Kidney tubule cell (primary cell): ENCODE measurements at places on chromosomes 3 and 15.
A peak's percentile ranks its signal among the peaks of the same experiment; 100 is the strongest.

GRCh38 chr3:153354641-153355040 lies 192.6 kb downstream of the RAP2B start:
- no peak for DNase-seq

GRCh38 chr3:55802816-55803215 lies 315.7 kb upstream of the WNT5A start:
- no peak for DNase-seq

DNA sequence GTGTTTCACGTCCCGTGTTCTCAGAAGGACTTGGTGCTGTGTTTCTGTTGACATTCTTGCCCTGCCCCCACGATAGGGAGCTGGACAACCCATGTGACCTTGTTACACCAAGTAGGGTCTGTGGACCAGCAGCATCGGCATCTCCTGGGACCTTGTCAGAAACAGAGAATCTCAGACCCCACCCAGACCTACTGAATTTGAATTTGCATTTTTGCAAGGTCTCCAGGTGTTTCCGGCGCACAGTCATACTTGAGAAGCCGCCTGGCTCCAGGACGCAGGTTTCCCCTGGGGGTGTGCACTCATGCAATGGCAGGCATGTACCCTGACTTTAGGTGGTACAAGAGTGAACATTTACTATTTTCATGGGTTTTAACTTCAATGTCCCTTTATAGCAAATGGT lies 117.9 kb downstream of the TLE3 start:
- no peak for DNase-seq

- no peak for DNase-seq
Measured at GRCh38 chr3:195440379-195440778, 2.4 kb downstream of the ACAP2 start.

GRCh38 chr15:100572362-100572983 lies 29.5 kb downstream of the LINS1 start:
- no peak for DNase-seq

DNA sequence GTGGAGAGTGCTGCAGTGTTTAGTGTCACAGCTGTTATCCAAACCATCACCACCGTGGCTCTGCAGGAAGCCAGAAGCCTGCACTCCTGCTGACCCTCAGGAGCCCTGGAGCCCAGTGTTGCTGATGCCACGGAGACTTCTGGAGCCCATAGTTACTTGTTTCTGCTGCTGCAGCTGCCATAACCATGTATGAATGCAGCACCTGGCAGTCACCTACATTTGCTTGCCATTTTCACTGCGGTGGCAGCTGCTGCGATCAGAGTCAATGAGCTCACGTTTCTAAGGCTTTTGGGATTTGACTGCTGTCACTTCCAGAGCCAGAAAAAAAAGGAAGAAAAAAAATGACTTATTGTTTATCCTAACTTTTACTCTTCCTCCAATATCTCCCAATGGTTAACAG lies 299.2 kb upstream of the THRB start:
- no peak for DNase-seq

DNA sequence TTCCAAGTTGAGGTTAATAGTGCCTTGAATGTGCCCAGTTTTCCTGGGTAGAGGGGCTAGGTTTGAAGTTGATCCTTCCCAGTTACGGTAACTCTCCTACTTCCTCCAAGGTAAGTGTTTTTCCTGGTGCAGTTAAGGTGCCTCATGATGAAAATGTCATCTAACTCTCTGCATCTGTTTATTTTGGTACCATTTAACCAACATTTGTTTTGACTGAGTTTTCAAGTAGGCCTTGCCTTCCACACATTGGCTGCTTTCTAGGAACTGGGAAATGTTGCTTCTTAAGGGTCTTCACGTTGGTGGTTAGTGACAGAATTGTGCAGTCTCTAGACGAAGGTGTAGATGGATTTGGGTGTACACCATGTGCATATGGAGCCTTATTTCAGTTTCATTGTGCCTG lies 31.3 kb downstream of the USP3 start:
- DNase-seq = no peak

- peak; percentile 85 for DNase-seq
Measured at GRCh38 chr3:146223401-146224373, 27.2 kb downstream of the PLSCR4 start.

- DNase-seq = no peak
Measured at GRCh38 chr3:15528854-15529537, 7.5 kb upstream of the COLQ start.

GRCh38 chr3:108485146-108485545 lies 25.2 kb downstream of the MYH15 start:
- DNase-seq = no peak

GRCh38 chr15:101409621-101410020 lies 79.9 kb downstream of the PCSK6 start:
- DNase-seq = no peak

- no peak for DNase-seq
Measured at GRCh38 chr3:136939489-136939888, 18.3 kb upstream of the IL20RB start.

- no peak for DNase-seq
Measured at GRCh38 chr3:63295806-63296205, 17.7 kb downstream of the SYNPR start.

DNA sequence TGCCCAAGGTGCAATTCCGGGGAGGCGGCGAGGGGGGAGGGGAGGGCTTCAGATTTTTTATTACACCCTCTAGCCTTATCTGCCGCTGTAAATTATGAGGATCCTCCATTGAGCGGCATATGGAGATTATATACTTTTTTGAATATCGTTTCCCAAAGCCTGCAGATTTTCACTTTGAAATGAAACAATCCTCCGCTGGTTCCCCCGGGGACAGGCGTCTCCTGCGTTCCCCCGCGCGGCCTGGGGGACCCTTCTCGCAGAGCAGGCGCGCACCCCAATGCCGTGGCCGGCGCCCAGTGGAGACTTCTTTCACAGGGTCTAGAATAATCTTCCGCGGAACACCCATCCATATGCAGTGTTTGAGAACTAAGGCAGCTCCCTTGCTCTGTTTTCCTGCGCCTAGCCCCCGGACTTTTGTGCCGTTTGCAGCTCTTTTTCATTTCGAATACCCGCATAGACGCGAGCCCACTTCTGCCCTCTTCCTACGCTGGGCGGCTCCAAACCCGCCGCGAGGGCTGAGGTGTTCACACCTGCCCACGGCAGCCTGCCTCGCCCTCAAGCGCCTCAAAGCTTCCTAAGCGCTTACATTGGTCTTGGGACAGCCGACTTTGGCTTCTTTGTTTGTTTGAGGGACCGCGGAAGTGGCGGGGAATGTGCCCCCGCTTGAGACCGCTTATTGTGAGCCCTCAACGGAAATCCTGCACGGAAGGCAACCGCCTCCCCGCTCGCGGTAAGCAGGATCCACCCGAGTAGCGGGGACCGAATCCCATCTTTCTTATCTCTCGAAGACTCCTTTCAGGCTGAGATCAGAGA lies 7.5 kb downstream of the SOX14 start:
- DNase-seq = no peak

DNA sequence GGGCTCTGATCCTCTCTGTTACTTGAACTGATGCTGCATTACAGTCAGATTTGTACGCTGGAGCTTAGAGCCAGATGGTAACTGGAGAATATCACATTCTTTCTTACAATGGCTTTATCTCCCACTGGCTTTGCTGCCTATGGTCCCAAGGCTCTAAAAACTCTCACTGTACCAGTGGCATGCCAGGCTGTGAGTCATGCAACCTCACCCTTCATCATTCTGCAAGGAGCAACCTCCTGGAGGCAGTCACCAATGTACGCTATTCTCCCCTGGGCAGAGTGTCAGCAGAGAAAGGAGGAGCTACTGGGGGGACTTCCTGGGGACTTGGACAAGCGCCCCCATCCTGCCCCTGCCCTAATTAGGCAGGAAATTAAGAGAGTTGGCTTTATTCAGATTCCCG lies 97.9 kb upstream of the EIF1B start:
- DNase-seq = peak; percentile 52

DNA sequence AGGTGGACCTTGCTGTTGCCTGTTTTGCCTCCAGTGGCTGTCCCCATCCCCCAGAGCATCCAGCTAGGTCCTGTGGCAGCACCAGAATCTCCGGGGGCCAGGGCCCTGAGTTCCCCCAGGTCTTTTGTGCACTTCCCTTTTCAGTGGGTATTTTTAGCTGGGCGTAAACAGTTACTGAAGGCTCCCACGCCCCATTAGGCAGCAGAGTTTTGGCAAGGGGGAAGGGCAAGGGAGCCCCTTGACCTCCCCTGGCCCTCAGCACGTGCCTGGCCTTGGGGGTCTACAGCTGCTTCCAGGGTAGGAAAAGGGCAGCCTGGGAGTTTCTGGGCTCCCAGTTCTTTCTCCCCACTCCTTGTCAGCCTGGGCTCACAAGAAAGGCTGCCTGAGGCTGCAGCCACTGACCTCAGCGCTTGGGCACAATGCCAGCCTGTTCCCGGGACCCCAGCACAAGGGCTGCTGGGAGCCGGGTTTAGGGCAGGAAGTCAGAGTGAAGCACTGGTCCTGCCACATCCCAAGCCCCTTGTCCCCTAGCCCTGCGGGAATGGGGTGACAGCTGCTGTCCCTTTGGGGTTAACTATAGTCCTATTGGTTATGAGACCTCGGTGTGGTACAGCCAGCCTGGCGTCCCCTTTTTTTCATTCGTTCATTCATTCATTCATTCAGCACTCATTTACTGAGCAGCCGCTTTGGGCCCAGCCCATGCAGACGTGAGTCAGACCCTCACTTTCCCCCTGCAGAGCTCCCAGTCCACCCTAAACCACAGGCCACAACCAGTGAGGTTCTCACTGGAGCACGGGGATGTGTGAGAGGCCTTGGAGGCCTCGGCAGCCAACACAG lies 8.4 kb downstream of the CSK start:
- peak; percentile 86 for DNase-seq

GRCh38 chr15:92383519-92384324 lies 10.0 kb upstream of the ST8SIA2 start:
- peak; percentile 25 for DNase-seq

DNA sequence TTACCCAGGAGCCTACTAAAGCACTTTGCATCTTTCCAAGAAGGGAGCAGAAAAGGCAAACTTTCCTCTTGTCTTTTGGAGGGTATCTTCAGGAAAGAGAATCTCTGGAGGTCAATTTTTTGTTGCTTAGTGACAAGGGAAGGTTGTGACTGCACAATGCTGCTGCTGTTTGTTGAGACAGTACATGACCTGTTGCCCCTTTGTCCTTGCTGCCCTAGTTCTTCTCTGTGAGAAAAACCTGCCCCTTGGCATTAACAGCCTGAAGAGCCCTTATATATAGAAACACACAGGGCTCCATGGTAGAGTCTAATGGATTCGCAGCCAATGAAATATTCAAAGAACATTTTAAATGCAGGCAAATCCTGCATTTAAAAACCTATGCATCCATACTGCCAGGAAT lies 20.3 kb downstream of the KLHDC8B start:
- no peak for DNase-seq

GRCh38 chr15:34773013-34773412 lies 18.2 kb upstream of the GJD2 start:
- DNase-seq = no peak

DNA sequence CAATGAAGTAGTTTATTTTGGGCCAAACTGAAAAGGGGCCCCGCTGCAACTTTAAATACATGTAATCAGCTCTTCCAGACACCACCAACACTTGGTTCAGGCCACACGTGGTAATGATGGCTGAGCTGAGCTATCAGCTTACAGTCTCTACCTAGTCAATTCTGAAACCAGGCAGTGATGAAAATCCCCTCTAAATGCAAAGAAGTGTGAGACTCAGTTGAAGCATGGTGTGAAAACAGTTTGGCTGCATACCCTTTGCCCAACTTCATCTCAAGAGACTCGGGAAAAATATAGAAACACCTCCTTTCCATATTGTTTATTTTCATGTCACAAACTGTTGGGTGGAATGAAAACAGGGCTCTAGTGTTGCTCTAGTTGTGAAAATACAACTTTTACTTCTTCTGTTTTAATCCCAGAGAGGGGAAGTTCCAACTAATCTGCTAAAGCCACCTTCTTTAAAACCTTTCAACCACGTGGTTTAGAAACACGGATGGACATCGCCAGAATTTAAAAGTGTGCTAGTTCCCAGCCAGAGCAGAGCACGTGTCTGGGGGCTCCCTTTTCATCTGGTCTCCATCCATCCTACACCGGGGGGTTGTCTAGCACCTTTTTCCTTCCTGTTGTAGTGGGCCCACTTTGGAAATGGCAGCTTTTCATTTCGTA lies 229.1 kb downstream of the EPHB1 start:
- DNase-seq = no peak

DNA sequence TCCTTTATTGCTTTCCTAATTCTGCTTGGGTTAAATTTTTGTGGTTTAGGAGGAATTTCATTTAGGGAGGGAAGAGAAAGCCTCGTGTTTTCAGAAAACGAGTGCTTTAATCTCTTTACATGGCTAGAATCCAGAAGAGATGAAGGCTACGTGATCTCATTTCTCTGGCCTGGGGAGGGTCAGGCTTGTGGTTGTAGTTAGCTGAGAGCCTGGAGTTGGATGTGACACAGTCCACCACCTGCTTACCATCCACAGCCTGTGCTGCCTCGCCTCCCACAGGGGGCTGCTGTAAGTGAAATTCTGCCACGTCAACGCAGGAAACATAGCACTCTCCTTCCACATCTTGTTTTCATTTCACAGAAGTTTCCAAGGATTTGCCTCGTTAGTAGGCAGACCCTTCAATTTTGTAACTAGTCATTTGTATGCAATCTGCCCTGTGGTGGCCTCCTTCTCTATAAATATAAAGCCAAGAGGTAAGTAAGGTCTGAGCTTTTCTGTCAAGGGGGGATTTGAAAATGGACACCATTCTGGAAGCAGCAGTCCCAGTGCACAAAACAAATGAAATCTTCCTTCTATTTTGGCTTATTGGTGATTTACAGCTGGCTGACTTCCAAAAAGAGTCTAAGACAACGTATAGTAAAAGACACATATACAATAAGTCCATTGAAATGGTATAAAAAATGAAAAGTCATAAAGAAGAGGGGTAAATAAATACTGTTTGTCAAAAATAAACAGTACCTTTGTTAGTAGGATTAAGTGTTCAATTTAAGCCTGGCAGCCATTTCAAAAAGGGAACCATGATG lies 3.4 kb downstream of the GXYLT2 start:
- peak; percentile 73 for DNase-seq

- no peak for DNase-seq
Measured at GRCh38 chr3:108503722-108504121, 6.7 kb downstream of the MYH15 start.

- DNase-seq = no peak
Measured at GRCh38 chr15:95864467-95864886, 466.0 kb upstream of the NR2F2 start.

- peak; percentile 68 for DNase-seq
Measured at GRCh38 chr3:98657457-98657856, 64.0 kb upstream of the CPOX start.

GRCh38 chr3:134276086-134276485 lies 25.4 kb upstream of the RYK start:
- no peak for DNase-seq

- no peak for DNase-seq
Measured at GRCh38 chr3:134056464-134056891, 26.8 kb upstream of the SLCO2A1 start.

- no peak for DNase-seq
Measured at GRCh38 chr3:111967068-111967467, 11.8 kb upstream of the ABHD10 start.

DNA sequence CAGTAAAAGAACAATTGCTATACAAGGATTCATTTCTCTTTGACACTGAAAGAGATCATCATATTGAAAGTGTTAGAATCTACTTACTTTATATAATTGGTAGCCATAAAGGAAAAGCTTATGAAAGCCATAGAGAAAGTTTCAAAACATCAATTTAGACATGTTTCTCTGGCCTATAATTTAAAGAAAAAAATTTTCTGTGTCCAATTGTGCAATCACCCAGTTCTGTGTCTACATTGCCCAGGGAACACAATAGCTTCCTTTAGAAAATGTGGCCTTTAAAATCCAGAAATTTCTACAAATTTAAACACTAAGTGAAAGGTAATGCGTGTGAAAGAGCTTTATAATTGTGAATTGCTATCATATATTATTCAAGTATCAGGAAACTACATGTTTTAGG lies 259.2 kb downstream of the GBE1 start:
- no peak for DNase-seq
